ENCODE measurements at places on chromosomes 2 and 18.

DNA sequence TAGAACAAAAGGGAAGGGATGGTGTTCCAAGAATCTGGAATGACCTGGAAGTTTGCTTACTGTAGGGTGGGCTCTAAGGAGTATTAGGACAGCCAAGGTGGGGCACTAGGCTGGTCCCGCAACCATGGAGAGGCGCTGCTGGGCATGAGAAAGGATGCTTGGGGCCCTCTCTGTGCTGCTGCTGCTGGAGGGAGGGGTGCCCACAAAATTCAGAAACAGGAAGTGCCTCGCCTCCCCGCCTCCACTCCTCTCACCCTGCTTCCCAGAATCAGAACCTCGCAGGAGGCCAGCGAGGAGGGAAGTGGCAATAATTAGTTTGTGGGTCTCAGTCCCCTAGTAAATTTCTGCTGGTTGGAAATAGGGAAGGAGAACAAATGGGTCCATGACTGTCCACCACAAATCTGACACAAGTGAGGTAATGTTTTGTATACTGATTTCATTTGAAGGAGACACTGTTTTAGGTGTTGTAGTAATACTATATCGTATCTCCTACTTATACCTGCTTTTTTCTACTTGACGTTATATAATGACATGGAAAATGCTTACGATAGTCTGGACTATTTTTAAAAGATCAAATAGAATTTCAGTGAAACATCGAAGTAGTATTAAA, 7.9 kb upstream of the PDCL3 start:
- peak; percentile 64 for DNase-seq

DNA sequence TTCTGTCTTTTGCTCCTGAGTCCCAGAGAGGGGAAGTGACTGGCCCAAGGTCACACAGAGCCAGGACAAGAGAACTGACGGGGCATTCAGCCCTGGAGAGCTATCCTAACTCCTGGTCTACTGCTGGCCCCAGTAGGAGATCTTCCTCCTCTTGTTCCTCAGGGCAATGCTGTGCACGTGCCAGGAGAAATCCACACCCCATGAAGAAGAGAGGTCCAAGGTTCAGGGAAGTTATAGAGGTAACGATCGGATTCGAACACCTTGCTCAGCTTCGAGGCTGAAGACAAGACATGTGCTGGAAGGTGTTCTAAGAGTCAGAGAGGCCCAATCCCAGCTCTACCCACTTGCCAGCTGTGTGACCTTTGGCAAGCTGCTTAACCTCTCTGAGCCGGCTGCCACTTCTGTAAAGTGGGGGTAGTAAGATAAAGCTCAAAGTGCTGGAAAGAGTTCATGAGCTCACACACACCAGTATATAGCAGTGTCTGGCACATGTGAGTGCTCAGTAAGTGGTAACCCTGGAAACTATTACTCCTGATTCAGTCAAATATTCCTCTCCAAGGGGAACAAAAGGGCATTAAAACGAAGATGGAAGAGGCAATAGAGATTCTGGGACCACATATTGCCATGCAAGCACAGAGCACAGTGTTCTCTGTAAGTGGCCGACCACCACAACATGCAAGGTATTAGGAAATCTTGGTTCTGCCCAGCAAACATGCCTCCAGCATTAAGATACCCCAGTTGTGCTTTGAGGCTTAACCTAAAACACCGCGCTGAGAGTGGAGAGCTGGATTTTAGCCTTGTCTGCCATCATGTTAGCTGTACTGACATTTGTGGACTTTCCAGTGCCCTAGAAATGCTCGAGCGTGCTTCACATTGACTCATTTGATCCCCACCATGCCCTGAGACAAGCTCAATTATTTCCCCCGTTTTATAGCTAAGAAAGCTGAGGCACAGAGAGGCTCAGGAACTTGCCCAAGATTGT, 25.6 kb downstream of the SERTAD2 start:
- DNase-seq = no peak

- DNase-seq = peak; percentile 8
Observed at GRCh38 chr2:26164641-26165211, 8.2 kb upstream of the GAREM2 start.

GRCh38 chr2:119485336-119486110, 38.8 kb downstream of the SCTR start:
- no peak for DNase-seq

DNA sequence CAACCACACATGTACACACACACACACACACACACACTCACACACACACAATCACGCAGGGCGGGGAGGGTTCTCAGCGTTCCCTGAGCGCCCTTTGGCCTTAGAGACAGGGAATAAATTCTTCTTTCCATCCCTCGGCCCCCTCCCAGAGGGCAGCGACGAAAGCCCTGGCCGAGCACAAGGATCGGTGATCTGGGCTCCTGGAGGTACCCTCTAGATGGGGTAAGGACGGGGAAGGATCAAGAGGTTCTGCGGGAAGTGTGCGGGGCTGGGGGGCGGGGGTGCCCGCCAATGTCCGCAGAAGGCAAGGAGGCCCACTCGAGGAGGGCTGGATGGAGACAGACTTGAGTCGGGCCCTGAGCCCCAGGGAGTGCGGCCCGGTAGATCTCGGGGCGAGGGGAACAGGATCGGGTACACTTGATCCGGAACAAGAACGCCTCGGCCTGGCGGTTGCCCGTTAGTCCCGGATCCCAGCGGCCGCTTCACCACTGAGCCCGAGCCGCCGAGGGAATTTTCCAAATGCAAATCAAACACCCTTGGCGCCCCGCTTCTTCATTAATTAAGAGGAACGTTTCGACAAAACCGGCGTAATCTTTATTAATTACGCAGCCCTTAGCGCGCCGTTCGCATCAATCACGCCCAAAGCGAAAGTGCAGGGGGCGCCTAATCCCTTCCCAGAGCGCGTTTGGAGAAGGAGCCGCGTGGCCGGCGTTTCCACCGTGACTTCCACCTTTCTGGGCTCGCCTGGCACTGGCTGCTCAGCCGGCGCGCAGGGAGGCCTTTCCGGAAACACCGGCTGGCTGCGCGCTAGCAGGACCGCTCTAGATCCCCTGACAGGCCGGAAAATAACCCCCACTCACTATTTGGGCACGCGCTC, 7.0 kb upstream of the PAX3 start:
- DNase-seq = no peak
